ENCODE measurements at places on chromosomes 12 and 14.
A peak's percentile ranks its signal among the peaks of the same experiment; 100 is the strongest.

GRCh38 chr12:111387747-111388323 is 17.9 kb upstream of the SH2B3 start:
- DNase-seq: no peak

DNA sequence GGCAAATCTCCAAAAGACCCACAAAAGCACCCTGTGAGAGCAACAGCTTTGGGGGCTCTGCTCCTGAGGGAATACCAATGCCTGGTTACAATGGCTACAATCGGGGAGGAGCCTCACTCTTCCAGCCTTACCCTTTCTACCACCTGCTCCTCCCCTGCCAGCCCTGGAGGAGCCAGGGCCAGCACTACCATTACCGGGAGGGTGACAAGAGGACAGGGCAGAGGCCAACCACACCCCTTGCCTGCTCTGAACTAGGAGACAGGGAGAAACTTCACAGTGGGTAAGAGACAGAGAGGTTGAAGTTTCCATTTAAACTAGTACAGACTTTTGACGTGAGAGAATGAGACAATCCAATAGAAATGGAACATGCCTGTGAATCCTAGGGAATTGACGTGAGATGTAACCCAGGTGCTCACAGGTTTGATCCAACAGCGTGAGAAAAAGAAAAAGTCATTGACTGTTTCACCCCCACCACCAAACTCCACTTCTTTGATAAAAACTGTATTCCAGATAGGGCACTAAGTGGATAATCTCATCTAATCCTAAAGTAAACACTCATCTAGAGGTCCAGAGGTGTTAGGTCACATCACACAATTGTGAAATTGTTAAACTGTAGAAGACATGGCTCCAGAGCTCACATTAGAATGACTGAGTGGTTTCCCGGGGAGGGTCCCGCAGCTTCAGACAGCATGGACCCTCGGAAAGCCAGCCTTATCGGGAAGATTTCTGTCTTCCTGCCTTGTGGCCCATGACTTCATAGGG is 8.4 kb upstream of the TC2N start:
- DNase-seq: no peak

- DNase-seq: no peak
Observed at GRCh38 chr14:88422919-88423650, 37.6 kb downstream of the SPATA7 start.

- DNase-seq: no peak
Observed at GRCh38 chr12:111359231-111359913, 9.5 kb downstream of the PHETA1 start.

DNA sequence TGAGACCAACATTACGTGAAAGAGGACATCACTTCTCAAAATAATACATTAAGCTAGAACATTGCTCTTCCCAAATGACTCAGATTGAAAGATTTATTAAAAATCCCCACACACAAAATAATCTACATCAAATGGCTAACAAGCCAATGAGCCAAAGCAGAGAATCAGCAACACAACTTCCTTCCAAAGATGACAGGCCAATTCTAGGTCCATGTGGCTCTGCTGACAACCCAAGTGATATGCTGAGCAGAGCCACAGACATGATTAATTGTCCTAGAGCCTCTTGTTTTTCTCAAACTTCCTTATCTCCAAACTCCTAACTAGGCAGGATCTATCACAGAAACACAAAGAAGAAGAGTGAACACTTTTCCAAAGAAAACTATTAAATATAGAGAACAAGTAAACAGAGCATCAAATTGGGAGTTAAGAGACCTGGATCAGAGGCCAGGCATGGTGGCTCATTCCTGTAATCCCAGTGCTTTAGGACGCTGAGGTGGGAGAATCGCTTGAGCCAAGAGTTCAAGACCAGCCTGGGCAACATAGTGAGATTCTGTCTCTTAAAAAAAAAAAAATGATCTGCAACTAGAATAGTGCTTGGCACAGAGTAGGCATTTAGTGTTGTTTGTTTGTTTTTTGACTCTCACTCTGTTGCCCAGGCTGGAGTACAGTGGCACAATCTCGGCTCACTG is 38.5 kb downstream of the SENP1 start:
- DNase-seq: no peak

DNA sequence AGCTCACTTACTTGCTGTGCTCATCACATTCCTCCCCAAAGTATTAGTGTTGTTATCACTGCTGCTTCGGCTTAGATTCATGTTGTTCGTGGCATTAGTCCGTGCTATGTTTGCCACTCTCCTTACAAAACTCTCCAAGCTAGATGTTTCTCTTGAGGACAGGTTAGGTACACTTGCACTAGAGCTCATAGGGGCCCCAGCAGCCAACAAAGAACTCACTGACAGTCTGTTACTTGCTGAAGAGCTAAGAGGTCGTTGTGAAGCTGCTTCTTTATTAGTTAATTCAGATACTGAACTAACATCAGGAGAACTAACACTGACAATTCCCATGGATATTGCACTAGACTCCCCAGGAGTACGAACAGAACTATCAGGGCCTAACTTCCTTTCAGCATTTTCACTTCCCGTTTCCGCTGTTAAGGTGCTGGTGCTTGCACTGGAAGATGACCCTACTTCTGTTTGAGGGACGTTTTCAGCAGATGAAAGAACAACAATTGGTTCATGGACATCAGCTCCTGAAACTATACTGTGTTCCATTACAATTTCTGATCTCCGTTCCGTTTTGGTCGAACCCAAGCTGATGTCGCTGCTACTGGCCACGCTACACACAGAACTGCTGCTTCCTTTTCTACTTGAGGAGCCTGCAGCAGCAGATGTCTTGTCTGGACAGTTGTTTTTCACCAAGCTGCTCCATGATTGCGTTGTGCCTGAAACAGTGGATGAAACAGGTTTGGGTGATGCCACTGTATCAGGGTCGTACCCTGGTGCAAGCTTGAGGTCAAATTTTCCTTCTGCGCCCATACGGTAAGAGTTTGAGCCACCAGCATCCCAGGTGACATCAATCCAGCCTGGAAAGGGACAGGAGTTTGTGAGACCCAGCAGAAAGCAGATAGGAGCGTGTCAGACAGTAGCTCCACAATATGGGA is 78.7 kb downstream of the HECTD1 start:
- DNase-seq: no peak

DNA sequence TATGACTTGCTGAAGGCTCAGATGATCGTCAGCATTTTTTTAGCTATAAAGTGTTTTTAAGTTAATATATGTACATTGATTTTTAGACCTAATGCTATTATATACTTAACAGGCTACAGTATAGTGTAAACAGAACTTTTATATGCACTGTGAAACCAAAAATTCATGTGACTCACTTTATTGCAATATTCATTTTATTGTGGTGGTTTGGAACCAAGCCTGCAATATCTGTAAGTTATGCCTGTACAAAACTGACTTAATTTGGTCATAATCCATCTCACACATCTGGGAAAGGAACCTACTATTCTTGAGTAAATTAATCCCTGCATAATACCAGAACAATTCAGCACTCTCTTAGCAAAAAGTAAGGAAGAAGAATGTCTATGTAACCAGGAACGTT is 390.7 kb downstream of the SYT1 start:
- no peak for DNase-seq

DNA sequence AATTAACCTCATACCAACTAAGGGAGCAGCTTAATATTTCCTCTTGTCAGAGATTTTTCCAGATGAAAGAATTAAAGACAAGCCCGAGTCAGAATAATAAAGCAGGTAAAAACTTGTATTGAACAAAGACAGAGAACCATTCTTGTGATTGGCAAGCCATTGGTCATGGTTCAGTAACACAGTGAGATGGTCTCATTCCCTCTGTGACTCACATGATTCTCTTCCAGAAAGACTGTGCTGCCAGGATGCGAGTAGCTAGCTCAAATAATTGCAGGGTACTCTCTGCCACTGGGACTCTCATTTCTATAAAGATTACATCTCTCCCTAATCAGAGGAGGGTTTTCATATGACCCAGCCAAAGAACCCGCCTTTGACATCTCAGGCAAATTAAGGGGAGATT is 179.4 kb downstream of the PHLDA1 start:
- DNase-seq: no peak

GRCh38 chr12:40325349-40325960 is 100.7 kb downstream of the LRRK2 start:
- DNase-seq: peak; percentile 2

GRCh38 chr14:44803239-44803905 is 158.4 kb downstream of the KLHL28 start:
- peak; percentile 30 for DNase-seq

DNA sequence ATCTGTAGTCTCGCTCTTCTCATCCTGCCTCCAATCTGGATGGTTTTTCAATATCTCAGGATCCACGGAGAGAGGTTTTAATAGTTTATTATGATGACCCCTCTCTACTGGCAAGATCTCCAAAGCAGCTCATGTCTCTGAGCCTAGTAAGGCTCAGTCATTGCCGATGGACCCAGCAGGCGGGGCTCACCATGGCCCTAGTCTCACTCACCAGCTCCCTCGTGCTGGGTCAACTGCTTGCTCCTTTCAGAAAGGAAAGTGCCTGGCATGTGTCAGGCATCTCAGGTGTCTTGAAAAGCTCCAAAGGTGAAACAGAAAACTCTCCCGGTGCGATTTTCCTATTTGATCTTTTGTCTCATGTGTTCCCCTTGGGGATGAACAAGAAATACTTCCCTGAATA is 179.0 kb downstream of the CALM1 start:
- no peak for DNase-seq

DNA sequence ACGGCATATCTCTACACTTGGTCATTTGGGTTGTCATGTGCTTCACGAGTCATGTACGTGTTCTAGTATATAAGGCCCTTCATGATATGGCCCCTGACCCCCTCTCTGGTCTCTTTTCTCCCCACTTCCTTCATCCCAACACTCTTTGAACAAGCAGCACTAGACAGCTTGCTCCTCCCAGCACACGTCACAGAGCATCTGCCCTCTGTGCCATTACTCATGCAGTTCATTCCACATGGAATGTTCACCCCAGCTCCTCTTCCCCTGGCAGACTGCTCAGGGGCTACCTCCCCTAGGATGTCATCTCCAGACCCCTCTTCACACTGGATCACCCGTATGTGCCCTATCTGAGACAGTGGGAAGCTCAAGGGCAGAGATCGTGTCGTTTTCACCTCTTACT is 14.1 kb upstream of the LRP1-AS start:
- no peak for DNase-seq

DNA sequence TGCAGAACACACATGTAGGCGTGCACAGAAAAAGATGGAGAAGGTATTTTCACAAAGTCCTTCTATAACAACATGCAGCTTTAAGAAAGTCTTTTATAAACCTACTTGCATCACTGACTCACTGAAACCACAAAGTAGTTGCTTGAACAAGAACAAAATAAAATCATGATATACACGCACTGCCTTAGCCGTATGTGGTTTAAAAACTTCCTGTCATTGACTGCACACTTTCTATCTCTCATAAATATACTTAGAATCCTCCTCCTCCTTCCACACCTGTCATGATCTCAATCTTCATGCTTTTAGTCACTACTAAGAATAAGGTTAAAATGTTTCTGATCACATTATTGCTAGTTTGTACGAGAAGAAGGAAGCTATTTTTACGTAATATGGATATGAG is 31.8 kb upstream of the RAD51AP1 start:
- peak; percentile 39 for DNase-seq

DNA sequence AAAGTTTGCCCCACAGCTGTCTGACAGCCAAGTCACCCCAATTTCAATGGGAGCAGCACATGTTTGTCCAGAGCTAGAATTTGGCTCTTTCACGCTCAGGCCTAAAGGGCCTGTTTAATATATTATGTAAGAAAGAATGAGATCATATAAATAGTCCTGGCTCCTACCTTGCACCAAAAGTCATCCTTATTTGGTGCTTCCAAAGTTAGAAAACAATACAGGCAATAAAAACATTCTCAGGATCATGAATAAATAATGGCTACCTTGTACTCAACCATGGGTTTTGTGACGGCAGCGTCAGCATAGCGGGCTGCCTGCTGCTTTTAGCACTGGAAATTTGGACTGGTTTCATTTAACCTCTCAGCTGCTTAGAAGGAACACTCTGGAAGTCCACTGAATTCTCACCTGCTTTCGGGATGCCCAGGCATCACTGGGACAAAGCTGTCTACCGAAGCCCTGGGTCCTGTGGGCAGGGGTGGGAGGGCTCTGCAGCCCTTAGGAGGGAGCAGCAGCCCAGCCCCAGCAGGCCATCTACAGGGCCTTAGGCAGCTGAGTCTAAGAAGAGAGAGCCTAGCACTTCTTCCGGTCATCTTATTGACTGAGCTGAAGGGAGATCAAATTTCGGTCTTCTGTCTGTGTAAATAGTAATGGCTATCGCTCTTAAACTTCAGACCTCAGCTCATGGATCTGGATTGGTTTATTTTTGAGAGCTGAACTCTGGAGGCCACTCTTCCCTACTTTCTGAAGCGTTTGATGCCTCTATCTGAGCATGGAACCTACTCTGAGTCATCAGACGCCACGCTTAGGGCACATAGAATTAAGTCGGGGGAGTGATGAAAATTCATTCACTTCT is 106.5 kb downstream of the SAMD4A start:
- DNase-seq: no peak

DNA sequence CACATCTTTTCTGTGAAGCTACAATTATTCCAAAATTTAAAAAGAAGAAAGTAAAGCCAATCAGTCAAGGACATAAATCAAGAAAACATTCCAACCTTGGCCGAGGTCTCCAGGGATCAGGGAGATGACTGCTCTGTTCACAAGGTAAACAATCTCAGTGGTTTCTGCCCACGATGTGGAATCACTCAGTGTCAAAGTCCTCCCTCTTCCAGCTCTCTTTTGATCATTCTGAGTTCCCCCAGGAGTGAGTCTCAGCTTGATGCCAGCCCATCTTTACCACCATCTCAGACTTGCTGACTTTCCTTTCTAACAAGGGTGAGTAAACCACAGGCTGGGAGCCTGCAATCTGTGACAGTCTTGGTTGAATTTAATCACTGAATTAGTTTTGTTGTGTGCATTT is 4.8 kb upstream of the SERPINA9 start:
- DNase-seq: no peak

DNA sequence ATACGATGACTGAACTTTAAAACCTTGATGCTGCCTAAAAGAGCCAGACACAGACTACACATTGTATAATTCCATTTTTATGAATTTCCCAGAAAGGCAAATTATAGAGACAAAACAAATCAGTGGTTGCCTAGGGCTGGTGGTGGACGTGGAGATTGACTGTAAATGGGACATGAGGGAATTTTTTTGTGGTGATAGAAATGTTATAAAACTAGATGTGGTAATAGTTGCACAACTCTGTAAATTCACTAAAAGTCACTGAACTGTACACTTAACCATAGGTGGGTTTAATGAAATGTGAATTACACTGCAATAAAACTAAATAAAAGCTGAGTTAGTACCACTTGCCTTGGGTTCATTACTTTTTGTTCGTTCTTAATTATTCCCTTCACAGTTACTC is 72.1 kb downstream of the PLEKHA5 start:
- DNase-seq: no peak

- no peak for DNase-seq
Observed at GRCh38 chr14:61559641-61560201, 135.6 kb upstream of the HIF1A start.

- DNase-seq: no peak
Observed at GRCh38 chr14:99809859-99810558, 16.8 kb downstream of the EML1 start.

DNA sequence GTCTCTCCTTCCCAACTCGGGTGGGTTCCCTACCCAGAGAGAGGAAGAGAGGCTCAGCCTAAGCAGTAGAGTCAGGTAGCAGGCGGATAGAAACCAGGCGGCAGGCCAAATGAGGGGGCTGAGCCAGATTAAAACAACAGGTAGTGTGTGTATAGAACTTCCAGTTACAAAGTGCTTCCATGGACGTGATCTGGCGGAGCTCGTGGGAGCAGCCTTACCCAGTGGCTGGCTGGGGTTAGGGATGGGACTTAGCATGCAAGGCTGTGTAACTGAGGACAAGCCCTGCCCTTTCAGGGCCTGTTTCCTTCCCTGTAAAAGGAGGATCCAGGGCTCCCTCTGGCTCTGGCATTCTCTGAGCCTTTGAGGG is 8.3 kb downstream of the KRT80 start:
- no peak for DNase-seq
